ENCODE measurements at places on chromosomes 1 and 21. TPM values are rescaled to one million over a fixed set of nuclear protein-coding genes. Genes with fewer than 3 reads are reported as not detected.
A peak's percentile ranks its signal among the peaks of the same experiment; 100 is the strongest.

The PTGFR gene
- 7.7 TPM for total RNA-seq

The RPTN gene
- not detected for total RNA-seq

The RGL1 gene
- total RNA-seq: 33.2 TPM

The RGS8 gene
- not detected for total RNA-seq

The CA6 gene
- total RNA-seq: not detected

The RGSL1 gene
- not detected for total RNA-seq

The NBPF3 gene
- 36.7 TPM for total RNA-seq

GRCh38 chr1:84121360-84121759, 22.7 kb upstream of the PRKACB start:
- DNase-seq: no peak

DNA sequence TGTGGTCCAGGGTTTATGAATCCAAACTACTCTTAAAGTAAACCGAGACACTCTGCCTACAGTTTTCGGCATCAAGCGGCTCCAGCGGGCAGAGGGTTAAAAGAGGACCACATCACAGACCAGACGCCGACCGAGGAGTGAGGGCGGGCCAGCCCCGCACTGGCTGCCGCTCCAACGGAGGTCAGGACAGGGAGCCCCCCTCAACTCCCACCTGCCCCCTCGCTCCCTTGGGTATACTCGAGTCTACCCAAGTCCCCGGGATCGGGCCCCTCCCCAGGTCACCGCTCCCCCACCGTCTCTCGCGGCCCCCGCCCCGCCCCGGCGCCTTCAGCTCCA, 312 bp downstream of the ARNT start:
- DNase-seq: peak; percentile 75

GRCh38 chr1:171116676-171117075, 26.0 kb downstream of the FMO3 start:
- peak; percentile 39 for DNase-seq

DNA sequence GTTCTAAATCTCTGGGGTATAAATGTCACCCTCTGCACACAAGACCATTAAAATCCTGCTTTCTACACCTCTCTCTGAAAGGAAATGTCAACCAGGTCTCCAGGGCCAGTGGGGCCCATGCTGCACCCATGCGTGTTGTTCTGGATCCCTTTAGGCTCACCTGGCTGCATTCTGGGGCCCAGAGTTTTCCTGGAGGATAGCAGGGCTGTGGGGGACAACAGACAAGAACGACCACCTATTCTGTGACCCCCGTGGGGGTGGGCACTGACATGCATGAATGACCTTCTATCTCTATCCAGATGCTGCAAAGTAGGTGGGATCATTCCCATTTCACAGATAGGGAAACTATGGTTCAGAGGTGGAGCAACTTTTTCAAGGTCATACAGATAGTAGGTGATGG, 41.6 kb downstream of the TNNT2 start:
- DNase-seq: no peak

DNA sequence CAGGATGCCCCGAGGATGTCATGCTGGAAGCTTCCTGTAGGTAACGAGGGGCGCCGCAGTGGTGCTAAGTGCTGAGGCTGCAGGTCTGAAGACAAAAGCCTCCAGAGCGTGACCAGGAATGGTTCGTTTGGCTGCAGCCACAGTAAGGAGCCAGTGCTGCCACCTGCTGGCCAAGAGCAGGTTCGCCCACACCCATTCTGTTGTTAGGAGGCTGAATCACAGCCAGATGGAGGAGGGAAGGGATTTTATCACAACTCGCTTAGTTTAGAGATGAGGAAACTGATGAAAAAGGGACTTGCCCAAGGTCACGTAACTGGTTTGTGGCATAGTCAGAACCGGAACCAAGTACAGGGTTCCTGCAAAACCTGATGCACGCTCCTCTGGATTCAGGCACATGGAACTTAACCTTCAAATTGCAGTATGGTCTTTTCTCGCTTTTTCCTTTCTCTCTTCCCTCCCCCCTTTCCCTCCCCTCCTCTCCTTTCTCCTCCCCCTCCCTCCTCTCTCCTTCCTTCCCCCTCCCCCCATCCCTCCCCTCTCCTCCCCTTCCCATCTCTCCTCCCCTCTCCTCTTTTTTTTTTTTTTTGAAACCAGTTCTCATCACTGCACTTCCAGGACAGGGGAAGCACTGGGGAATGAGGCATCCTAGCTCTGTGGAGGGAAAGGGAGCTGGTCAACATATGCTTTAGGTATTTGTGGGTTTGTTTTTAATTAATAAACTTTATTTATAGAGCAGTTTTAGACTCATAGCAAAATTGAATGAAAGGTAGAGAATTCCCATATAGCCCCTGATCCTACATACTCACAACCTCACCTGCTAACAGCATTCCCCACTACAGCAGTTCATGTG, 81.8 kb downstream of the MPZL1 start:
- DNase-seq: peak; percentile 94

DNA sequence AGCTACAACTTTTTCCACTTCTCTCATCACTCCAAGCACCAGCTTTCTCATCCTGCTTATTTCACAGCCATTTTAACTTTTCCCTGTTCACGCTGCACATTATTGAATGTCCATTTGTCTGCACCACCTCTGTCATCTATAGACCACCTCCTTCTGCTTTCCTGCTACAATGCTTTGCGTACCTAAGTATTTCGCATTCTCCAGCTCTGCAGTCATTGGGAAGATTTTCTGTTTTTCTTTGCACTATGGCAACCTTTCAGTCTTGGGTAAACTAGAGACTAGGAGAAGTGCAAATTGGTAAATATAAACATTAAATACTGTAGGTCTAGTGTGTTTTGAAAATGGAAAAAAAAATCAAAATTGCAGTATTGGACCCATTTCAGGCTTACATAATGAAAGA, 835 bp downstream of the CCDC30 start:
- no peak for DNase-seq

DNA sequence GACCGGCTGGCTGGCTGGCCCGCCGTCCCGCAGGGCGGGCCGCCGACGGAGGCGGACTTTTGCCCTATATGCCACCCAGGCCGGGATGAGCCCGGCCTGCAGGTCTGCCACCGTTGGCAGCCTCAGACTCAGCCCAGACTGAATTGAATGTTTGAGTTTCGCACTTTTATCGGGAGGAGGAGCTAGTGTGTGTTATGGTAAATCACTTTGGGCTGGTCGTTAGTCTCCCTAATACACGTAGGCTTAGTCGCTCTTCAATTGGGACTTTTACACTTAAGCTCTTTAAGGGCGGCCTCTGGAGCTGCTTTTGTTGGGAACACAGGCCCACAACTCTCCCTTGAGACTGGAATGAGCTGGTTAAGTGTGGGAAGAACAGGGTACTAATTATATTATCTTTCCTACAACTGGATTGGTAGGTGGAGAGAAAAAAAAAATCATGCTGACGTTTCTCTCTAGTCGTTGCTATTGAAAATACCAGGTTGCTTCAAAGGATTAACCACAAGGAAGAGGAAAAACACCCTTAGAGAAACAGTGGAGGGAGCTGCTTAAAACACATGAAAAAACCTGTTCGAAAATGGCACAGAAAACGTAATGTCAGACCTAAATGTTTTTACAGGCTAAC, 1.4 kb upstream of the IRF2BP2 start:
- DNase-seq: peak; percentile 94

- DNase-seq: no peak
Measured at GRCh38 chr1:240169188-240169587, 77.5 kb downstream of the FMN2 start.

GRCh38 chr1:2480236-2480985, 4.3 kb downstream of the PLCH2 start:
- no peak for DNase-seq

DNA sequence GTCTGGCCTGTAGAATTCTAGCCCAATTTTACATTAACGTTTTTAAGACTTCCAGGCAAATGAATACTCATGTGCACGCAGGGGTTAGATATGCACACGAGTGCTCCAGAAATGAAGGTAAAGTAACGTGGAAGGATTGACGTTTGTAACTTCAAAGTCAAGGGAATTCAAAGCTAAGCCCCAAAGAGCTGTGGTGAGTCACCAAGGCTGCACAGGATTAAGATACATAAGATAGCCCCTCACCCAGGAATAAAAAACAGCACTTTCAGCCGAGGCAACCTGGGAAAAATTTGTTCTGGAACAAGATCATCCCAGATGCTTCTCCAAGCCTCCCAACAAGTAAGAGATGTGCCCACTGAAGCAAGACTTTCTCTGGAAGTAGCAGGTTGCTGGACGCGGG, 259.6 kb upstream of the PLXNA2 start:
- DNase-seq: no peak

GRCh38 chr1:158067662-158068061, 74.2 kb downstream of the KIRREL1 start:
- DNase-seq: peak; percentile 60

- no peak for DNase-seq
Measured at GRCh38 chr1:15943328-15943991, 32.4 kb downstream of the ZBTB17 start.

GRCh38 chr1:20409012-20409411, 77.0 kb downstream of the CAMK2N1 start:
- DNase-seq: no peak

DNA sequence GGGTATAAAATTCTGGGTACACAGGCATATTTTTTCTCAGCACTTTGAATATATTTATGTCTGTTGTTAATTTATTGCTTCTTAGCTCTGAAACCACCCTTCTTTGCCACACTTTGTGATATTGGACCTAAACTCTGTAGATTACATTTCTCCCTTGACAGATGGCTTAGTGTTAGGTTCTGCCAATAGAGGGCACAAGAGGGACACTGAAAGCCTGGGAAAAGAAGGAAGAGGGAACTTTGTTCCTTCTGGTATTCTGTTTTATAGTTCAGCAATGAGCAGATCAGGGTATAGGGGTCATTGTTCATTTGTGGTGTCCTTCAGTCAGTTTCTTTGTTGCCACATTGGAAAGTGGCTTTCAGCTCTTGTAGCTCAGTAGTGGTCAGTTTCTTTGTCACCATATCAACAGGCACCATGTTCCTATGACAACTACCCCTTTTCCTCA, 423.5 kb upstream of the PROX1 start:
- no peak for DNase-seq

DNA sequence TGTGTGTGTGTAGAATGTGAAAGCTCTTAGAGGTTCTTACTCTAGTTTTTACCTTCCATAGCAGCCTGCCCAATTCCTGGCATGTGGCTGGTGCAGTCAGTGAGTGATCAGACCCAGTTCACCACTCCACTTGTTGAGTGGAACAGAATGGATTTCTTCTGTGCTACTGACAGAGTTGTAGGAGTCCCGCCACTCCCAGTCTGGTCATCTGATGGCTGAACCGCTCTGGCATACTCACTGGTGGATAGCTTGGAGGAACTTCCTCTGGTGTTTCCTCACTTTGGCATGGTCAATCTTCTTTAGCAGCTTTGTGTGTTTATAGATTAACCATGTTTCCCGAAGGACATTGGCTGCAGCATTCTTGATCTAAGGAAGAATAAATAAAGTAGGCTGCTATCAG, 106.7 kb upstream of the ADAR start:
- no peak for DNase-seq

GRCh38 chr1:244297616-244298015, 154.1 kb downstream of the ADSS2 start:
- DNase-seq: no peak

DNA sequence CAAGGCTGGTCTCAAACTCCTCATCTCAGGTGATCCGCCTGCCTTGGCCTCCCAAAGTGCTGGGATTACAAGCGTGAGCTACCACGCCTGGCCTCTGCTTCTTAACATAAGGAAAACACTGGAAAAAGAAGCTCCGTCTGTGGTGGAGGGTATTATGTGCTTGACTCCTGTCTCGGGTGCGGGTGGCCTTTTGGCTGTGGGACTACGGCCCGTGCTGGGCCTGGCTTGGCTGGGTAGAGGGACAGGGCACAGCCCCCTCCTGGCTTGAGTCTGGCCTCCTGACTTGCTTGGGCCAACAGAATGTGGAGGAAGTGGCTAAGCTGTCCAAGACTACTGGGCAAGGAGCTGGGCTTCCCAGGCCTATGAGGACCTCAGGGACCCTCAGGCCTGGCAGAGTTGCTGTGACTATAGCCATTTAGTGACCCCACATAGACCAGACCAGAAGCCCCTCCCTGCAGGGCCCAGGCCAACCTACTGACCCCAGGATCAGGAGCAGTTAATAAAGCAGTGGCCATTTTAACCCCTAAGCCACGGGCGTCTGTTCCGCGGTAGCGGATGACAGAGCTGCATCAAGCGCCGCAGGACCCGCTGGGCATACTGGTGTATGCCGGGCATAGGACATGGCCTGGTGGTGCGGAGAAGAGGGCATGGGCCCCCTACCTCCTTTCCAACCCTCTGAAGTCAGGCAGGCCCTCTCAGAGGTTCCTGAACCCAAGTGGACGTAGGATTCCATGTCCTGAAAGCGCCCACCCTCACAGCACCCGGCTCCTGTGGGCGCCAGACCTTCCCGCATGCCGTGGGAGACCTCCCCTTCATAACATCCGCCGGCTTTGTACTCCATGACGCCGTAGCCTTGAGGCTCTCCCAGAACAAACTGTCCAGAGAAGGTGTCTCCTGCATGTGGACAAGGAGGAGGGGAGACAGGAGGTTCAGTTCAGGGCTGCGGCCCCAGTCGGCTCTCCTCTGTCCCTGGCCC, 4.4 kb downstream of the MORN1 start:
- no peak for DNase-seq

GRCh38 chr21:46622226-46622625, 13.2 kb upstream of the PRMT2 start:
- DNase-seq: no peak

Measured in fibroblast of villous mesenchyme (primary cell).